ENCODE measurements at places on chromosomes 1 and 21. TPM values are rescaled to one million over a fixed set of nuclear protein-coding genes. Genes with fewer than 3 reads are reported as not detected.
A peak's percentile ranks its signal among the peaks of the same experiment; 100 is the strongest.

The PLEKHA6 gene
- total RNA-seq, result 14.0 TPM

DNA sequence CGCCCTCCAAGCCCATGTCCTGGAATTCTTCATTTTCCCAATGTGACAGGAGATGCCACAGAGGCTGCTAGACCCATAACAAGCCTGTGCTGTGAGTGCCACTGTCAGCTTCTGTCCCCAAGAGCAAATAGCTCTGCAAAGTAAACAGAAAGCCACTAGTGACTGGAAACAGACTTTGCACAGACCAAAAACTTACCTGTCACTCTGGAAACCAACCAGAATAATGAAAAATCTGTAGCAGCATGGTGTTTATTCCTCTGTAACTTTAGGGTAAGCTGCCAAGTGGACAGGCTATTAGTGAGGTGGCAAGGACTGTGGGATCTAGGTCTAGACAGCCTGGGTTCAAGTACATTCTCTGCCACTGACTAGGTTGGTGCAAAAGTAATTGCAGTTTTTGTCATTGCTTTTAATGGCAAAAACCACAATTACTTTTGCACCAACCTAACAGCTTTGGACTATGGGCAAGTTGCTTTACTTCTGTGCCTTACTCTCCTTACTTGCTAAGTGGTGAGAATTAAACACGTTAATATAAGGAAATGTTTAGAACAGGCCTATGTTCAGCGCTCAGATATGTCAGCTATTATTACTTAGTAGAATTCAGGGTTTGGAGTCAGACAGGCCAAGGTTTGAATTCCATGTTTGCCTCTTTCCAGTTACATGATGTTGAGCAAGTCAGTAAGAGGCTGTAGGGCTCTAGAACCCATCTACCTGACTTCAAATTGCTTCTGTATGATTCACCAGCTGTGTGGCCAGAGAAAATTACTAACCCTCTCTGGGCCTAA, at the start of gene C8B:
Gene C8B, minus strand, starts transcription at position 100 of the 782 bp plus-strand sequence. Its CDS starts 67 bp downstream, at position 33.
- H3K27me3 ChIP-seq, result no peaks in the 10 kb centered on the region
- H3K4me1 ChIP-seq, result no peaks in the 10 kb centered on the region
- no peak within 1 kb of the TSS for H3K27ac ChIP-seq
- DNase-seq, result no peak

The LRRC39 gene
- 0.35 TPM for total RNA-seq

The PSRC1 gene
- total RNA-seq, result 7.3 TPM

DNA sequence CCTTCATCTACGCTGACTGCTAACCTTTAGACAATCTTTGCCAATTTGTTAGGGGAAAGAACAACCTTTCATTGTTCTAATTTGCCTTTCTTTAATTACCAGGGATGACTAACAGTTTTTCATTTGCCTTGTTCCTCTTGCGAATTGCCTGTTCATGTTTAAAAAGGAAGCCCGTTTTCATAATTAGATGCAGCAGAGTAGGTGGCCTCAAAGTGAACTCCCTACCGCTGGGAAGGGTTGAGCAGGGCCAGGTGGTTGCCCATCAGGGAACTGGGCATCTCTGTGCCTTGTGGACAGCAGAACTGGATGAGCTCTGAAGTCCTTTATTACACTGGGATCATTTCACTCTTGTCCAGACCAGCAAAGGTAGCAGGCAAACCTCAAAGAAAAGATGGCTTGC, 59.0 kb downstream of the HIVEP3 start:
- no peak for DNase-seq
- no peak overlapping the region for H3K27ac ChIP-seq
- no peak overlapping the region for H3K4me3 ChIP-seq
- H3K36me3 ChIP-seq, result no peaks in the 10 kb centered on the region
- H3K27me3 ChIP-seq, result no peaks in the 10 kb centered on the region
- peaks cover 8% of the 10 kb centered on the region for H3K4me1 ChIP-seq

DNA sequence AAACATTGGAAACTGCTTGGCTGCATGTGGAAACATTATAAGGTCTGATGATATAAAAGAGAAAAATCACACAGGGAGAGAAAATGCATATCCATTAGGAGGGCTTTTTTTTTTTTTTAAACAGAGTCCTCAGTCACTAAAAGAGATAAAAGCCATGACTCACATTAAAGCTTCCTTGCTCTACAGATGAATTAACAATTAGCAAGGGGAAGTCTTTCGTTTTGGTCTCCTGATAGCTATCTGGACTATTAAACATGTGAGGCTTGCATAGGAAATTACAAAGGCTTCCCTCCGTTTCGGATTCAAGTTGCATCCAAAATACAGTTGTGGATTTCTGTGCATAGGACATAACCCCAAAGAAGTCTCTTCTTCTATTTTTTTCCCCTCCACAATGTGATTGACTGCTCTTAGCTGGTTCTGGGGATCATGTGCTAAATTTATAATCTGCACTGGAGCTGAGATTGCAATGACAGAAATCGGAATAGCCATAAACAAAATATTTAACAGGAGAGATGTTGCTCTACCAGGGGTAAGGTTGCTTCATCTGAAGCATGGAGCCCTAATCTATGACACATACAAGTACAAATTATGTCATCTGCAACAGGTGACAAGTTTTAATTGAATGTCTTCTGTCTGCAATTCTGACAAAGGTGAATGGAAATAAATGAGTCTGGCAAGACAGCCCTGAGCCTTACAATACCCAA, 146.8 kb downstream of the ESRRG start:
- H3K4me3 ChIP-seq, result no peak overlapping the region
- DNase-seq, result no peak
- H3K4me1 ChIP-seq, result no peaks in the 10 kb centered on the region
- H3K27ac ChIP-seq, result no peak overlapping the region

The NR0B2 gene
- 7.8 TPM for total RNA-seq

- no peaks in the 10 kb centered on the region for H3K36me3 ChIP-seq
- H3K4me3 ChIP-seq, result no peak overlapping the region
- no peaks in the 10 kb centered on the region for H3K4me1 ChIP-seq
Measured at GRCh38 chr1:154899041-154899440, 29.0 kb upstream of the KCNN3 start.

DNA sequence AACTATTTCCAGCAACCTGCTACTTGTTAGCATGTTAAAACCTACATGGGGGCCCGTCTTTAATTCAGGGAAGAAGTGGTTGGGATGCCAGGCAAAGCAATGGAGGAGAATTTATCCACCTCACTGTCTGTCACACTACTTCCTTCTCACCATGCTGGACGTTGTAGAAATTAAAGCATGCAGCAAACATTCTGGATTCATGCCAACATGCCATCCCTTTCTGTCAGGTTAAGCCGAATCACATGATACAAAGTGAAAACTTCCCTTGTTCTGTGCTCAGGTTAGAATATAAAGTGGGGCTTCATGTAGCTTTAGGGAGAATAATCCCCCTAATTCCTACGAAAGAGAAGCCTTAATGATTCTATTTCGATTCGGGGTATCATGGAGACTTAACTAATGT, 95.5 kb downstream of the ERG start:
- H3K27me3 ChIP-seq, result no peaks in the 10 kb centered on the region
- DNase-seq, result no peak
- no peaks in the 10 kb centered on the region for H3K4me1 ChIP-seq
- H3K27ac ChIP-seq, result no peak overlapping the region
- H3K36me3 ChIP-seq, result peaks cover 21% of the 10 kb centered on the region

- H3K27ac ChIP-seq, result no peak overlapping the region
- H3K27me3 ChIP-seq, result peaks cover 10% of the 10 kb centered on the region
- no peak for DNase-seq
- H3K36me3 ChIP-seq, result no peaks in the 10 kb centered on the region
- peaks cover 15% of the 10 kb centered on the region for H3K4me1 ChIP-seq
Measured at GRCh38 chr1:20630729-20631128, 2.5 kb upstream of the PINK1 start.

GRCh38 chr21:42569732-42570301, 56.2 kb downstream of the SLC37A1 start:
- H3K27me3 ChIP-seq, result no peaks in the 10 kb centered on the region
- no peak overlapping the region for H3K27ac ChIP-seq
- no peak overlapping the region for H3K4me3 ChIP-seq
- no peaks in the 10 kb centered on the region for H3K36me3 ChIP-seq
- H3K4me1 ChIP-seq, result peaks cover 8% of the 10 kb centered on the region

GRCh38 chr21:42056996-42057689, 14.0 kb upstream of the UMODL1 start:
- no peak overlapping the region for H3K4me3 ChIP-seq
- peak overlapping the region; percentile 3 for H3K27ac ChIP-seq
- H3K4me1 ChIP-seq, result peaks cover 20% of the 10 kb centered on the region
- H3K27me3 ChIP-seq, result peaks cover 7% of the 10 kb centered on the region
- no peak for DNase-seq
- no peaks in the 10 kb centered on the region for H3K36me3 ChIP-seq
